Hypothalamus (tissue), 51 donors: ENCODE measurements at places on chromosomes 3 and 15.

DNA sequence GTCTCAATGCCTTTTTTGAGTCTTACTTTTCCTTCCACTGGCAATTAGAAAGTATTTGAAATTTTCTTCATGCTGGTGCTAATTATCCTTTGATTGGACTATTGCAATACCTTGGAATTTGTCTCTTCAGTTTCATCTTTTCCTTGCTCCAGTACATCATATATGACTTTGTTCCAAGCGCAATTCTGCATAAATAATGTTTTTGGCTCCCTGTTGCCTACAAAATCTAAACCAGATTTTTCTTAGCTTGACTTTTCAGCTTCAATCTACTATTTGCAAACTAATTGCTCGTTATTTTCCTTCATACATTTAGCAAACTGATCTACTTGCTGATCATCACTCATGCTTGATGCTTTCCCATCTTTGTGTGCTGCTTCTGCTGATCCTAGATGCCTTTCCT is 230.8 kb upstream of the GPR149 start:
- no peak for DNase-seq

GRCh38 chr3:195453236-195453635 is 10.4 kb upstream of the ACAP2 start:
- DNase-seq, result no peak

DNA sequence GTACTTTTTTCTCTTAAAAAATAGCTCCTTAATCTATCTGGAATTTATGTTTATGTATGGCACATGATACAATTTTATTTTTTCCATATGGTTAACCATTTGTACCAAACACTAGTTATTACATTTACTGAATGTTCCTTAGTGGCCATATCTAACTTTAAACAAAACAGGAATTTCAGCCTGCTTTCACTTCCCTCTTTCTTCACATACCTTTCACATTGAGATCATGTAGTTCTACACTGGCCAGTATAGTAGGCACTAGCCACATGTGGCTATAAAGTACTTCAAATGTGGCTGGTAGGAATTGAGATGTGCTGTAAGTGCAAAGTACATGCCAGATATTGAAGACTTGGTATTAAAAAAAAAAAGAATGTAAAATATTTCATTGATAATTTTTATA is 4.7 kb upstream of the RYK start:
- DNase-seq, result no peak

GRCh38 chr3:25291481-25291905 is 136.6 kb upstream of the RARB start:
- DNase-seq, result no peak

- no peak for DNase-seq
Observed at GRCh38 chr3:140530603-140531002, 147.3 kb upstream of the TRIM42 start.

DNA sequence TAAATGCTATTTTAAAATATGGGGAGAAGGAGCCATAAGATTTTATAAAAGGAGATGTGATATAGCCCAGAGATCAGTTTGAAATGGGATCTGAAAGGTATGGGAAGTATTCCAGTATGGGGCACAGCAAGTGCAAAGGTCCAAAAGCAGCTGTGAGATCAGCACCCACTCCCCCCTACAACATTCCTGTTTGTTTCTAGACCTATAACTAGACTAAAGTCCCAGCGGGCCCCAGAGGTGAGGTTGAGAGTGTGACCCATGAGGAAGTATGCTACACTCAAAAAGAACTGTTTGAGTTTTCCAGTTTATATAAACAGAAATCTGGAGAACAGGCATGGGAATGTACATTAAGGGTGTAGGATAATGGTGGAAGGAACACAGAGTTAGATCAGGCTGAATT is 152.5 kb downstream of the TBC1D5 start:
- DNase-seq, result no peak

- no peak for DNase-seq
Observed at GRCh38 chr3:143412084-143412483, 292.5 kb downstream of the CHST2 start.

- no peak for DNase-seq
Observed at GRCh38 chr15:34808016-34808415, 12.7 kb upstream of the ACTC1 start.

DNA sequence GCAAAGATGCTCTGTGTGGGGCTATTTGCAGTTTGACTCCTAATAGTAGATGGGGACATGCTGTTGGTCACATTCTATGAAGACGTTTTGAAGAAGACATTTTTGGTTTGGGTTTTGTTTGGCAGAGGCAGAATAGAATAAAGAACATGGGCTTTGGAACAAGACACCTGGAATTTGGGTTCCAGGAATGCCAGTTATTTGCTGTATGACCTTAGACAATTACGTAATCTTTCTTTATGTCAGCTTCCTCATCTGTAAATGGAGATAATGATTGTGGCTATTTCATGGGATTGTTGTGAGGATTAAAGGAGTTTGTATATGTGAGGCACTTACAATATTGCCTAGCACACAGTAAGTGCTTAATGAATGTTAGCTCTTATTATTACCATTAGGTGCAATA is 91.6 kb downstream of the MESD start:
- DNase-seq, result no peak

DNA sequence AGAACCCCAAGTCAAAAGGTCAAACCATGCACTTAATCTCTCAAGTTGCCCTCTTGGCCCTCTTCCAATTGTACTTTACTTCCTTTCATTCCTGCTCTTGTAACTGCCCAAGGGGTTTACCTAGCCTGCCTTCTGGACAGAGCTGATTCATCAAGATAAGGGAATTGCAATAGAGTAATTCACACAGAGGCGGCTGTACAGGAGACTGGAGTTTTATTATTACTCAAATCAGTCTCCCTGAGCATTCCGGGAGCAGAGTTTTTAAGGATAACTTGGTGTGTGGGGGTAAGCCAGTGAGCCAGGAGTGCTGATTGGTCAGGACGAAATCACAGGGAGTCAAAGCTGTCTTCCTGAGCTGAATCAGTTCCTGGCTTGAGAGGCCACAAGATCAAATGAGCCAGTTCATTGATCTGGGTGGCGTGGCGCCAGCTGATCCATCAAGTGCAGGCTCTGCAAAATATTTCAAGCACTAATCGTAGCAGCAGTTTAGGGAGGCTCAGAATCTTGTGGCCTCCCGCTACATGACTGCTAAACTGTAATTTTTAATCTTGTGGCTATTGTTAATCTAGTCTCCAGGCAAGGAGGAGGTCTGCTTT is 590.0 kb downstream of the EPHA3 start:
- no peak for DNase-seq

GRCh38 chr15:72404356-72404755 is 6.3 kb downstream of the TMEM202 start:
- no peak for DNase-seq

GRCh38 chr3:32194653-32195052 is 43.8 kb upstream of the CMTM8 start:
- DNase-seq, result no peak

DNA sequence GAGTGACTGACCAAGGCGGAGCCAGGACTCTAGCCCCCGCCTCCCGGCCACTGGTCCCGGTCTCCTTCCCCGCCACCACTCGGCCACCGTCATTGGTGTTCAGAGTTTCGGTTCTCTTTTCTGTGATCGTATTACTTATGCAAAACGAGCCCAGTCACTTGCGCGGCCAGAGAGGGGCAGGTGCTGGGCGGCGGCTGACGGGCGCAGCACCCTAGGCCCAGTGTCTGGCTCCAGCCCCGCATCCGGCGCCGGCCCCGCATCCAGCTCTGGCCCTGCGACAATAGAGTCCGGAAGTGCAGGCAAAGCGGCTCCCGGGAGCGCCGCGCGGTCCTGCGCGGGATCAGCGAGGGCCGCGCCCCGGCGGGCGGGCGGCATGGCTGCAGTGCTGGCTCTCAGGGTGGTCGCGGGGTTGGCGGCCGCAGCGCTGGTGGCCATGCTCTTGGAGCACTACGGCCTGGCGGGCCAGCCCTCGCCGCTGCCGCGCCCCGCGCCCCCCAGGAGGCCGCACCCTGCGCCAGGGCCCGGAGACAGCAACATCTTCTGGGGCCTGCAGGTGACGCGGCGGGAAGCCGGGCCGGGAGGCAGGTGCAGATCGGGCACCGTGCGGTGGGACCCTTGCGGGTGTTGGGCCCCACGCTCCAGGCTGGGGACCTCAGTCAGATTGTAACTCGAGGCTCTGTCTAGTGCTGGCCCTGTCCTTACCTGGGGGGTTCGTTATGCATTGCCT is at the start of gene TMEM62:
Gene TMEM62 (plus strand): TSS at position 157 of the 727 bp plus-strand sequence. CDS start 217 bp downstream, at position 374.
- DNase-seq, result peak; percentile 63

GRCh38 chr3:133756716-133757694 is 10.8 kb downstream of the TF start:
- DNase-seq, result no peak

DNA sequence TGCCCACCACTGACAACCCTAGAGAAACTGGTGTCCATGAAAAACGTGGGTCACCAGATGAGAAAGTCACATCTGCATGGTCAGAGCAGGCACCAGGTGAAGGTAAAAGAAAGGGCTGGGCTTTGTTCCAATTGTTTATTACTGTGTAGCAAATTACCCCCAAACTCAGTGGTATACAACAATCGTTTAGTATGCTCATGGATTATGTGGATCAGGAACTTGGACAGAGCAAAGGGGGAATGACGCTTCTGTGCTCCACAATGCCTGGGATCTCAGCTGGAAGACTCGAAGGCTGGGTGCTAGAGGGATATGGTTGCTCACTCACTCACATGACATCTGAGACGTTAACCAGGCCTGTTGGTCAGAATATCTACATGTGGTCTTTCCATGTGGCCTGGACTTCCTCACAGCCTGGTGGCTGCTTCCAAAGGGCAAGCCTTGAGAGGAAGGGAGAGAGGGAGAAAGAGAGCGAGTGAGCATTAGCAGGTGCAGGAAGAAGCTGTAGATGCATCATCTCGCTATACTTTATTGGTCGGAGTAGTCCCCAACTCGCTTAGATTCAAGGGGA is 44.9 kb downstream of the LPP start:
- no peak for DNase-seq

- DNase-seq, result no peak
Observed at GRCh38 chr15:69513986-69514385, 61.4 kb downstream of the RPLP1 start.

GRCh38 chr3:193335031-193335430 is 43.5 kb downstream of the ATP13A5 start:
- no peak for DNase-seq
